ENCODE measurements at places on chromosomes 5 and 9. TPM values are rescaled to one million over a fixed set of nuclear protein-coding genes. Genes with fewer than 3 reads are reported as not detected.

TRIM36 gene
- 1.8 TPM for total RNA-seq

SPEF2 gene
- total RNA-seq, result 19.1 TPM

ADRA1B gene
- 1.6 TPM for total RNA-seq

DMRT3 gene
- not detected for total RNA-seq

FKBP15 gene
- 34.8 TPM for total RNA-seq

SPATA31E1 gene
- total RNA-seq, result not detected

PCDHA5 gene
- total RNA-seq, result 0.91 TPM

HK3 gene
- 21.2 TPM for total RNA-seq

NOL8 gene
- 32.4 TPM for total RNA-seq

KLF9 gene
- total RNA-seq, result 100 TPM

NDUFS4 gene
- 73.9 TPM for total RNA-seq

ZBED3 gene
- 20.7 TPM for total RNA-seq

IL5 gene
- total RNA-seq, result not detected

SPINK1 gene
- total RNA-seq, result 2.2 TPM

RORB gene
- 0.41 TPM for total RNA-seq

C9 gene
- total RNA-seq, result 4.5 TPM

CAPSL gene
- total RNA-seq, result 1.9 TPM

HAND1 gene
- total RNA-seq, result not detected

GNE gene
- total RNA-seq, result 48.1 TPM

PRRX2 gene
- total RNA-seq, result 1.8 TPM

PPP1R26 gene
- total RNA-seq, result 22.0 TPM

PLAC8L1 gene
- not detected for total RNA-seq

COL5A1 gene
- 23.8 TPM for total RNA-seq

ENTPD2 gene
- total RNA-seq, result 9.3 TPM

C5orf52 gene
- total RNA-seq, result not detected

PCDHGA3 gene
- 4.0 TPM for total RNA-seq

PCDHB4 gene
- total RNA-seq, result 5.8 TPM

SNAPC3 gene
- 27.2 TPM for total RNA-seq

FGF1 gene
- total RNA-seq, result 2.1 TPM

C1QTNF3 gene
- 38.4 TPM for total RNA-seq

TEX48 gene
- total RNA-seq, result not detected

GARIN3 gene
- not detected for total RNA-seq

FOXD1 gene
- total RNA-seq, result 5.9 TPM

NIPAL4 gene
- not detected for total RNA-seq
